ENCODE measurements at places on chromosomes 16 and 17.
A peak's percentile ranks its signal among the peaks of the same experiment; 100 is the strongest.

DNA sequence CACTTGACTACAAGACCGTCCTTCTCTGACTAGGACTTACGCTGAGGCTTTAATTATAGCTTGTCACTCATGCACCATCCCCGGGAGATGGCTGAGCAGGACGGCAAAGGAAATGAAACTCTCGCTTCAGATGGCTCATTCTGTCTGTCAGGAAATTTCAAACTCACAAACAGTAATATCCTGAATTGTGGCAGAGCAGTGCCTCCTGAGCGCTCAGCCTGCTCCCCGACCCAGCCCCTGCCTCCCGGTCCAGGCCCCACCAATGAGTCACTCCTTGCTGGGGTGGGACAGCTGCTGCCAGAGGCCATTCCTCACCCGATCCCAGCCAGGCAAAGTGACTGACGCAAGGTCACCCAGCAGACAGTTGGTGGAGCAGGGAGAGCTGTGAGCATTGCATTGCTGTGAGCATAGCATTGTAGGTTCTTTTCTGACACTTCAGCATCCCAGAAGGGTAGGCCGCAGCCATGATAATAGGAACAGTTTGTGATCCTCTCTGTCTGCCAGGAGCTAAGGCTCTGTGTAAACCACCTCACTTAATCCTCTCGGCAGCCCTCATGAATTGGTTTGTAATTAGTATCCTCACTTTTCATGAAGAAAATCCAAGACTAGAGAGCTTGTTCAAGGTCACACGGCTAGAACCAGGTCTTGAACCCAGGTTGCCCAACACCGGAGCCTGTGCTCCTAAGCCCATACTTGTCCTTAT, 20.9 kb downstream of the CCDC182 start:
- DNase-seq = no peak

- DNase-seq = no peak
Measured at GRCh38 chr16:12119562-12119961, 143.0 kb downstream of the SNX29 start.

GRCh38 chr17:21194226-21194625, 19.7 kb downstream of the TMEM11 start:
- no peak for DNase-seq

DNA sequence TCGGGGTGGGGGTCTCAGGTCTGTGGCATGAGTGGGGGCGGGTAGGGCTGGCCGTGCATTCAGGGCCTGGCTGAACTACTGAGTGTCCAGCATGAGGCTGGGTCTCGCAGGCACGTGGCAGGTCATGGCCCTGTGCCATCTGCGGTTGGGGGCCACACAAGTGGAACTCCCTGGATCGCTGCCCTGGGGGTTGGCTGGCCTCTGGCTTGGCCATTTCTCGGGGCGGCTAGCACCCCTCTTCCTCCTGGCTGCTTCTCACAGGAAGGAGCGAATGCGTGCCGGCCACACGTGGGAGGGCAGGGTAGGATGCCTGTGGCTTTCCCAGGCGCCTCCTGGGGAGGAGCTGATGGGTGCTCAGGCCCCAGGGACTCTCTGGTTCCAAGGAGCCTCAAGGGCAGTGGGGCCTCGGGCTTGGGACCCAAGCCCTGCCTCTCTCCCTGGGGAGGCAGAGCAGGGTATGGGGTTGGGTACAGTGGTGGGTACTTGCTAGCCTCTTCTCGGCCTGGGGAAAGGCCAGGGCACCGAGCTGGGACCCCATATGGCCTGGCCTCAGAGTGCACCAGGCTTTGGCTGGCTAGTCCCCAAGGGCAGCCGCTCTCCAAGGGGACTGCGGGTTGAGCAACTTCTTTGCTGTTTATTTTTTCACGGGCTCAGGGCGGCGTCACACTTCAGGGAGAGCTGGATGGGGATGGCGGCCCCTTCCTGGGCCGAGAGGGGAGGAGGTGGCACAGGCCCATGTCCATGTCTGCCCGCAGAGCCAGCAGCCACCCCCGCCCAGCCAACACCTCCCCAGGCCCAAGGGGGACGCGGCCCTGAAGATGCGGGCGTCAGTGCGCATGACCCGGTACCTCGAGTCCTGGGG, 37.5 kb downstream of the ADCY7 start:
- peak; percentile 62 for DNase-seq

GRCh38 chr16:21184834-21185233, 26.4 kb downstream of the LDAF1 start:
- no peak for DNase-seq

DNA sequence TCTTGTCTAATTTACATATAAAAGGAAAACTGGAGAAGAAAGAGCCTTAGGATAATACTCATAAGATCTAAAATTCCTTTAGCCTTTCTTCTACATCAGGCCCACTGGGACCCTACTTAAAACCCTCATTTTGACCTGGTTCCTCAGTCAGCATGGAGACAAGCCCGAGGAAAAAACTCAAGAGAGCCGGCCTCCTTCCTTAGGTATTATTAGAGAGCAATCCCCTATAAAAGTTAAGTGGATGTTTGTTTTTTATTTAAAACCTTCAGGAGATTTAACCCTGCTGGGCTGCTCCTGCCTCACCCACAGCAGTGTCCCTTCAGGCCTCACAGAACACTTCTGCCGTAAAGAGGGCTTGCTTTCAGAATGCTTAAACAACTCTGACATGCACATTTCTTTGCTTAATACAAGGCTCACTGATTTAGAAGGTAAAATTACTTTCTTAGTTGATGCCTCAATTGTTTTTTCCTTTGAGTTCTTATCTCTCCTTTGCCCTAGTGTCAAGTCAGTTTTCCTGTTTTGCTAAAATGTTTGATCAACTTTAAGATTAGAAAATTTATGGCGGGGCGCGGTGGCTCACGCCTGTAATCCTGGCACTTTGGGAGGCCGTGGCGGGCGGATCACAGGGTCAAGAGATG, 145.6 kb upstream of the TBX2 start:
- DNase-seq = no peak

GRCh38 chr17:49753959-49754391, 10.0 kb downstream of the FAM117A start:
- no peak for DNase-seq

GRCh38 chr16:19994466-19995170, 79.1 kb downstream of the GPR139 start:
- no peak for DNase-seq

GRCh38 chr16:12661656-12662172, 142.0 kb downstream of the CPPED1 start:
- DNase-seq = peak; percentile 38

DNA sequence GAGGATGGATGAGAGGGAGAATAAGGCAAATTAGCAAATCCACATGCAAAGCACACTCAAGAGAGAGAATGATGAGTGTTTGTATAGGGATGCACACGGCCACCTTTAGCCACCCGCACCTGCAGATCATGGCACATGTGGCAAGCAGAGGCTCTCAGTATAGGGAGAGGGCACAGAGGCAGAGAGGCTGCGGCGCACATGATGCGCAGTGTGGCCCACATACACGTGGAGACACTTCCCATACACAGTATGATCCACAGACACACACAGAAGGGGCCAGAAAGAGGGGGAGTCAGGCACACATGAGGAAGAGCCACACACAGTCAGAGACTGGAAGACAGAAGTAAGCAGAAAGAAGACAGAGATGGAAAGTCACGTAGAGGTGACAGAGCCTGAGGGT, 6.5 kb upstream of the CHD3 start:
- DNase-seq = no peak

DNA sequence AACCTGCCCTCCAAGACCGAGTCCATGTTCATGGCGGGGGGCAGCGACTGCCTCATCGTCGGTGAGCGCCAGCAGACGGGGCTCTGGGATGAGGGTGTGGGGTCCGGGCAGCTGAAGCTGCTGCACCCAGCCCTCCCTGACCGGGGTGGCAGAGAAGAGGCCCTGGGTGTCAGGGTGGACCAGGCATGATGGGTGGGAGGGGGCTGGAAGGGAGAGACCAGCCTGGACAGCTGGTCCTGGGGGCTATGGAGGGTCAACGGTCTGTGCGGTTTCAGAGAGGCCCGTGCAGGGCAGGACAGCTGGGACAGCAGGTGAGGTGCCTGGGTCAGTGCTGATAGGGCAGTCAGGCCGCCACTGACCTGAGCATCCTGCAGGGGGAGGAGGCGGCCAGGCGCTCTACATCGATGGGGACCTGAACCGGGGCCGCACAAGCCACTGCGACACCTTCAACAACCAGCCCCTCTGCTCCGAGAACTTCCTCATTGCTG, 13.3 kb upstream of the ATP6V0C start:
- DNase-seq = no peak

DNA sequence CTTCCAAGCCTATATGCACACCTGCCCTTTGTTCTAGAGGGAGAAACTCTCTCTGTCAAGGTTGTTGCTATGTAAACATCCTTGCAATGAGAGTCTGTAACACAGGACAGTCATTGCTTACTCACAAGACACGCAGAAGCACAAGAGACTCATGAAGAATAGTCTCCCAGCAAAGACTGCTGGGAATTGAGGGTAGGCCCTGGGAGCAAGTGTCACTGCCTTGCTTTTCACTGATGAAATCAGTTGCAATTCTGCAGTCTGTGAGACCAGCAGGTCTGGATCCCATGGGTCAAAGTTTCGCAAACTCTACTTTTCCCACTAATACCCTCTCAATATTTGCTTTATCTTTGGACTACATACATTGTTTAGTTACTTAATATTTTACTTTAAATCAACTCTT, 177.4 kb downstream of the FTO start:
- DNase-seq = no peak

GRCh38 chr17:40498281-40499084, 2.9 kb downstream of the TNS4 start:
- DNase-seq = no peak

GRCh38 chr16:82050506-82050905, 15.5 kb downstream of the HSD17B2 start:
- DNase-seq = no peak

DNA sequence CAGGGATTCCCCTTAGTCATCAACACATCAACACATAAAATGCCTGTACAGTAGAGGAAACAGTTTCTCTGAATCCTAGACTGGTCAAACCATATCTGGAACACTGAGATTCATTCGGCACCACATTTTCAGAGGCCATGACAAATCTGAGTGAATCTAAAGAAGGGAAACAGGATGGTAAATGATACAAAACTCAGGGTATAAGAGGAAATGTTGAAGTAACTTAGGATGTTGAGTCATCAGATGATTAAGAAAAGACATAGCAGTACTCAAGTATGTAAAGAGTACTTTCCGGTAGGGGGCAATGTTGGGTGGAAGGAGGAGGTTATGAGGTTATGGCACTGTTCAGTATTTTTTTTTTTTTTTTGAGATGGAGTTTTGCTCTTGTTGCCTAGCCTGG, 358.5 kb upstream of the PMFBP1 start:
- DNase-seq = no peak

DNA sequence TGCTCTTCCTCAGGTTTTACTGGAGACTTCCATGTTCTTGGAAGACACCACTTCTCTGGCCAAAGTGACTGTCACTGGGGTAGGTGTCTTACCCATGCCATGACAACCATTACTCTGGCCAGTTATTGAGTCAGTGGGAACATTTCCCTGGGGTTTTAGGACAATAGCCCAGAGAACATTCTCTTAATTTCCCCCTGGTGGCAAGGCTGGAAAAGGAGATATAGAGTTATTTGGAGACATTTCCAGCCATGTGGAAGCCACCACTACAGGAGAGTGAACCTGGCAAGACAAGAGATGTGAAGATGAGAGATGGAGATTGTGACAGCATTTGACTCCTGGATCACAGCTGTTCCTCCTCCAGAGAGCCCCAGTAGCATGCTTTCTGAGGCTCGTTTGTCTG, 106.2 kb downstream of the CDK5R1 start:
- no peak for DNase-seq

GRCh38 chr16:57145046-57146021, 40.5 kb downstream of the PSME3IP1 start:
- DNase-seq = peak; percentile 55
